H9 (cell line): ENCODE measurements at places on chromosomes 5 and 9. TPM values are rescaled to one million over a fixed set of nuclear protein-coding genes. Genes with fewer than 3 reads are reported as not detected.

The NPDC1 gene
- 51.8 and 57.6 TPM in 2 replicates for total RNA-seq

- DNase-seq, result no peak
- no peak overlapping the region for H3K27ac ChIP-seq
- no peaks in the 10 kb centered on the region; the same call in 2 of the 3 replicates for H3K36me3 ChIP-seq
- no peaks in the 10 kb centered on the region for H3K27me3 ChIP-seq
These were observed 10.1 kb upstream of the SPATA24 start for GRCh38 chr5:139413963-139414362.

GRCh38 chr5:121006217-121006616 lies 542.1 kb downstream of the PRR16 start:
- no peaks in the 10 kb centered on the region for H3K4me1 ChIP-seq
- no peak for DNase-seq
- no peaks in the 10 kb centered on the region for H3K27me3 ChIP-seq
- H3K36me3 ChIP-seq, result no peaks in the 10 kb centered on the region
- H3K27ac ChIP-seq, result no peak overlapping the region

The GRPEL2 gene
- 44.4 and 47.3 TPM in 2 replicates for total RNA-seq

GRCh38 chr9:16485160-16485559 lies 385.3 kb downstream of the BNC2 start:
- no peak overlapping the region for H3K27ac ChIP-seq
- no peak for DNase-seq
- peaks cover 8% of the 10 kb centered on the region for H3K36me3 ChIP-seq
- H3K4me3 ChIP-seq, result no peak overlapping the region
- no peaks in the 10 kb centered on the region; the same call in 1 of the 2 replicates for H3K27me3 ChIP-seq
- peaks cover 7% of the 10 kb centered on the region; the same call in 1 of the 2 replicates for H3K4me1 ChIP-seq

- H3K4me3 ChIP-seq, result no peak overlapping the region
- no peaks in the 10 kb centered on the region for H3K27me3 ChIP-seq
- peaks cover 14% of the 10 kb centered on the region for H3K36me3 ChIP-seq
- no peaks in the 10 kb centered on the region for H3K4me1 ChIP-seq
- H3K27ac ChIP-seq, result no peak overlapping the region
These were observed 17.7 kb upstream of the PHYHD1 start for GRCh38 chr9:128903079-128903461.

DNA sequence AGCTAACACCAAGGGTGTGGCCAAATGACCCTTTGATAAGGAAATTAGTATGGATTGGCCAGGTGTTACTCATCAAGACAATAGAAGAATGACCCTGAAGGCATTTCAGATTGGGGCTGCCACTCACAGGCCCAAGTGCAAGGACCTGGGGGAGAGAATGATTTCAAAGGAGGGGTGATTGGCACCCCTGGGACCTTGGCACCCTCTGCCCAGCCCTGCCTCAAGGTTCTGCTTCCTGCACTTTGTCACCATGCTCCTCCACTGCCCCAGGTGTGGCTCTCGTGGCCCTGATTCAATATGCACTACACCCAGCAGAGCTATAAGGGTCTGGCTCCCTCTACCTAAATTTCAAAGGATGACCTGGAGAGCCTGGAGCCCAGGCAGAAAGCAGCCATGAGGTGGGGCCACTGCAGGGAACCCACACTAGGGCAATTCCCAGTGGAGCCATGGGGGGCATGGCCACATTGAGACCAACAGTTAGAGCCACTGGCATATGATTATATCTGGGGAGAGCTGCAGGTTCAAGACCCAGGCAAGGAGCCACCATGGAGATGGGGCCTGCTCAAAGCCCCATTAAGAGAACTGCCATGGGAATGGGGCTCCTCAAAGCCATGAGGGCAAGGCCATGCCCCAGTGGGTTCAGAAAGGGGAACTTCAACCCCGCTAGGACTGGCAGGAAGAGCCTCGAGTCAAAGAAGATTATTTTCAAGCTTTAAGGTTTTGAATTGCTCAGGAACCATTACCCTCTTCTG lies 93.0 kb downstream of the CEMIP2 start:
- no peak for DNase-seq
- no peak overlapping the region for H3K27ac ChIP-seq
- peaks cover 22% of the 10 kb centered on the region for H3K36me3 ChIP-seq
- H3K4me1 ChIP-seq, result no peaks in the 10 kb centered on the region
- no peak overlapping the region for H3K4me3 ChIP-seq

- no peak overlapping the region for H3K4me3 ChIP-seq
- H3K27me3 ChIP-seq, result no peaks in the 10 kb centered on the region
- no peak overlapping the region for H3K27ac ChIP-seq
- DNase-seq, result no peak
- peaks cover 61% of the 10 kb centered on the region for H3K36me3 ChIP-seq
- H3K4me1 ChIP-seq, result no peaks in the 10 kb centered on the region
These were observed 5.3 kb downstream of the CDK9 start for GRCh38 chr9:127791085-127791484.

- peak overlapping the region; percentile 81 for H3K4me3 ChIP-seq
- DNase-seq, result peak; percentile 50
- peaks cover 67% of the 10 kb centered on the region for H3K27me3 ChIP-seq
- no peaks in the 10 kb centered on the region for H3K36me3 ChIP-seq
- no peak overlapping the region for H3K27ac ChIP-seq
These were observed 303.0 kb downstream of the PARP8 start for GRCh38 chr5:50969151-50970031.

DNA sequence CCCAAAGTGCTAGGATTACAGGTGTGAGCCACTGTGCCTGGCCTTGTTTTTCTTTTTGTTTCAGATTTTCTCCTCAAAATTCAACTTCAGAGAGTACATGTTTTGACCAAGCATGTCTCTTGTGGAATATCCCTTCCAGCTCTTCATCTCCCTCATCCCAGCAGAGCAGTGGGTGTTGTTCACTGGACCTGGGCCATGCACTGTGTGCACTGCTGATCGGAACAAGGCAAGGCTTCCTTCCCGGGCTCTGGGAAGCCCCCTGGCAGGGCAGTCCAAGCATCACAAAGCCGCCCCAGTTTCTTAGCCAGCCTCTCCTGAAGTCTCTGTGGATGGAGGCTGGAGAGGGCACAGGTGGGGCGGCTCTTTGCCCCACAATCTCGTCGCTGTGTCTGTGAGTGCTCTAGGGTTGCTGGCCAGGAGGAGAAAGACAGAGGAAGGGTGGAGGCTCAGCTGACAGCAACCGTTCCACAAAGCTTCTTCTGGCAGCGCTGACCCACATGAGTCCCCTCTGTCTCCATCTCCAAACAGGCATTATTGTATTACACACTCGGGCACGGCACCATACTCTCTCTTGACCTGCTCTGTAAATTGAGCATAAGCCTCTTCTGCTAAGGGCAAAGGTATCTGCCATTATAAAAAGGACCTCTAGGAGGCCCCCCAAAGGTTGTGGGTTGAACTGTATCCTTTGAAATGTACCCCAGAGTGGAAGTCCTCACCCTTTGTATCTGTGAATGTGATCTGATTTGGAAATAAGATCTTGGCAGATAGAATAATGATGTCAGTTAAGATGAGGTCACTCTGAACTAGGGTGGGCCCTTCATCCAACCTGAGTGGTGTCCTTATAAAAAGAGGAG lies 89.6 kb downstream of the TARS1 start:
- H3K4me3 ChIP-seq, result no peak overlapping the region
- H3K36me3 ChIP-seq, result peaks cover 2% of the 10 kb centered on the region; the same call in 1 of the 2 replicates
- no peaks in the 10 kb centered on the region for H3K4me1 ChIP-seq
- DNase-seq, result peak; percentile 33

DNA sequence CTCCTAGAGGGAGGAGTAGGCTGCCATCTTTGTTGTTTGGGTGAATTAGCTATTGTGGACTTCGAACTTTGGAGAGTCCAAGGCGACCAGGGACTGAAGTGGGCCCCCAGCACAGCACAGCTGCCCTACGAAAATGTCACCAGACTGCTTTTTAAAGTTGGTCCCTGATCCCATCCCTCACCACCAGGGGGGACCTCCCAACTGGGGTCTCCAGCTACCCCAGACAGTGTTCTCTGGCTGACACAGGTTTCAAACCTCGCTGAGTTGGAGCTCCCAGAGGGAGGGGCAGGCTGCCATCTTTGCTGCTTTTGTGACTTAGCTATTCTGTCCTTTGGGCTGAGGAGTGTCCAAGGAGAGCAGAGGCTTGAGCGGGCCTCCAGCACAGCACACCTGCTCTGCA lies 45.7 kb upstream of the ADRB2 start:
- no peaks in the 10 kb centered on the region for H3K4me1 ChIP-seq
- no peak overlapping the region for H3K4me3 ChIP-seq
- H3K27me3 ChIP-seq, result no peaks in the 10 kb centered on the region
- no peak for DNase-seq

DNA sequence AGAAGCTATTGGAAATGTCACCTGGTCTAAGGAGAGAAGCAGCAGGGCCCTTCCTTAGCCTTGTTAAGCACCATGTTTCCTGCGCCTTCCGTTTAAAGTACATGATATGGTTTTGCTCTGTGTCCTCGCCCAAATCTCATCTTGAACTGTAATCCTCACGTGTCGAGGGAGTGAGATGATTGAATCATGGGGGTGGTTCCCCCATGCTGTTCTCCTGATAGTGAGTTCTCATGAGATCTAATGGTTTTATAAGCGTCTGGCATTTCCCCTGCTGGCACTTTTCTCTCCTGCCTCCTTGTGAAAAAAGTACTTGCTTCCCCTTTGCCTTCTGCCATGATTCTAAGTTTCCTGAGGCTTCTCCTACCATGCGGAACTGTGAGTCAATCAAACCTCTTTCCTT lies 49.7 kb downstream of the PRDM6 start:
- DNase-seq, result no peak
- no peaks in the 10 kb centered on the region; the same call in 2 of the 3 replicates for H3K36me3 ChIP-seq
- H3K27ac ChIP-seq, result no peak overlapping the region
- no peaks in the 10 kb centered on the region for H3K4me1 ChIP-seq

The C1QTNF3 gene
- total RNA-seq, result 1.1 TPM in 2 replicates

DNA sequence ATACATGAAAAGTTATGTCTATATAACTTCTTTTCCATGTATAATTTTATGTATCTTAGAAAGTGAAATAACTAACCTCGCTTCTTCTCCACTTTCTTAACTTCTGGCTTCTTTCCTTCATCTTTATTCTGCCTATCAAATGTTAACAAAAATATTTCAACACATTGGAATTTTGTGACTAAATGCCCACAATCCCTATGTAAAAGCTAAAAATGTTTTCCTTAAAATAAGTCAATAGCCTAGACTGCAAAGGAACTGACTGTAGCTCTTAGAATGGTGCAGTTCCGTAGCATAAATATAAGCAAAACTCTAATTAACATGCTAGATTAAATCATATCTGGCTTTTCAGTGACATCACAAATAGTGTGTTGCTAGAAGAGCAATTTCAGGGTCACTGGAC lies 40.9 kb downstream of the PSIP1 start:
- no peak overlapping the region for H3K27ac ChIP-seq
- peaks cover 82% of the 10 kb centered on the region for H3K36me3 ChIP-seq
- H3K4me1 ChIP-seq, result no peaks in the 10 kb centered on the region
- DNase-seq, result no peak
- H3K4me3 ChIP-seq, result no peak overlapping the region

GRCh38 chr5:144187699-144188294 lies 17.1 kb downstream of the KCTD16 start:
- H3K27me3 ChIP-seq, result no peaks in the 10 kb centered on the region
- no peak for DNase-seq
- H3K4me3 ChIP-seq, result no peak overlapping the region
- no peaks in the 10 kb centered on the region for H3K4me1 ChIP-seq
- H3K36me3 ChIP-seq, result no peaks in the 10 kb centered on the region
- no peak overlapping the region for H3K27ac ChIP-seq

DNA sequence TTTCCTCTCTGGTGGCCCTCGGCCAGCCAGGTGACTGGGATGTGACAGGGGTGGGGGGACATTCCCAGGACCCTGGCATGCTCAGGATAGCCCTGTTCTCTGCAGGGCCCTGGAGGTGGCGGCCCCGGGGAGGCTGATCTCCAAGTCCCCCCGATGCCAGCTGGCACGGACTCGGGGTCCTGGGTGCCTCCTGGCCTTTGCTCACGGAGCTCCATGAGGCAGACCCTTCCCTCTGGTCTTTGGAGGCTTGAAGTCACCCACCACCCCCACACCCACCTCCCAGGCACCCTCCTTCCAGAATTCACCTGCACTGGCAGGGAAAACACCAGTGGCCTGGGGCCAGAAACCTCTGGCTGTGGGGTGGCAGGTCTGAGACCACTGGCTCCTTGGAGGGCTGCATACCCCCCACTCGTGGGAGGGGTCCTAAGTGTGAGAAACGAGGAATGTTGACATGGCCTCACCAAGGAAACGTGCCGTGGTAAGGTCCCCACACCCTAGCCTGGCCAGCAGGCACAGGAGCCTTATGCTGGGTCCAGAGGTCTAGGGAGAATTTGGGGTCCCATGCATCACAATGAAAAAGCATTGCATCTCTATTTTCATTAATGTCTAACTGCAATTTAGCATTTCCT lies 130.8 kb upstream of the FAM120A start:
- no peak overlapping the region for H3K4me3 ChIP-seq
- H3K36me3 ChIP-seq, result peaks cover 3% of the 10 kb centered on the region
- no peak for DNase-seq
- no peaks in the 10 kb centered on the region for H3K27me3 ChIP-seq

- no peak overlapping the region for H3K27ac ChIP-seq
- H3K36me3 ChIP-seq, result peaks cover 34% of the 10 kb centered on the region
- no peak overlapping the region for H3K4me3 ChIP-seq
- no peaks in the 10 kb centered on the region for H3K4me1 ChIP-seq
- no peaks in the 10 kb centered on the region for H3K27me3 ChIP-seq
These were observed 5.4 kb downstream of the PCAT7 start for GRCh38 chr9:94560237-94560636.

DNA sequence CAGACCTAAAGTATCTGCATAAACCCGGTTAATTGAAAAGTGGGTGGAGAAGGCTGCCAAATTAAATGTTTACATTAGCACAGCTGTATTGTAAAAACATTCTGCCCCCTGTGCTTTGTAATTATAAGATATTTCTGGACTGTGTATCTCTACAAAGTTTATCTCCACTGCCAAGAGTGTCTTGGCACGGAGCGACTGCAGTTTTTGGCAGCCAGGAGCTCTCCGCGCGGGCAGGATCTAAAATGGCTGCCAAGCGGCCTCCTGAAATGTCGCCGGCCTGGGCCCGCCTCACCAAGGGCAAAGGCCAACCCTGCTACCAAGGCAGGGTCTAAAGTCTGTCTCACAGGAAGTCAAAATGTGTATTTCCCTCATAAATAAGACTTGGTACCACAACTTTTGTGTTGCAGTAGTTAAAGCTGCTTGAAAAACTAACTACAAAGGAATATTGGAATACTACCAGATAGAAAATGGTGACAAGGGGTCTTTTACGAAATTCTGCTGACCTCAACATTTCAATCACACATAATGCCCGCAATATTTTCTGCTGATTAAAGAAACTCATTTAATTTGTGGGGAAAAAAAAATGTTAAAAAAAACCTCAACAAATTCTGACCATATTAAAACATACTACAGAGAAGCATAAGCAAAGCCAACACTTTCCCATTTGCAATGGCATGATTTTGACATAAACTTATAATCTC lies 110.4 kb downstream of the NFIB start:
- no peaks in the 10 kb centered on the region for H3K36me3 ChIP-seq
- H3K4me1 ChIP-seq, result 0 out of 2 replicates have a peak, but pooled peaks cover 2% of the 10 kb centered on the region
- no peaks in the 10 kb centered on the region for H3K27me3 ChIP-seq
- H3K27ac ChIP-seq, result no peak overlapping the region

- no peak for DNase-seq
- H3K4me1 ChIP-seq, result no peaks in the 10 kb centered on the region
- no peaks in the 10 kb centered on the region; the same call in 2 of the 3 replicates for H3K36me3 ChIP-seq
- H3K27me3 ChIP-seq, result no peaks in the 10 kb centered on the region
These were observed 85.7 kb downstream of the LMX1B start for GRCh38 chr9:126699401-126699881.

The PLPP7 gene
- total RNA-seq, result 1.9 and 2.4 TPM in 2 replicates
